ENCODE measurements at places on chromosomes 16 and 17.

DNA sequence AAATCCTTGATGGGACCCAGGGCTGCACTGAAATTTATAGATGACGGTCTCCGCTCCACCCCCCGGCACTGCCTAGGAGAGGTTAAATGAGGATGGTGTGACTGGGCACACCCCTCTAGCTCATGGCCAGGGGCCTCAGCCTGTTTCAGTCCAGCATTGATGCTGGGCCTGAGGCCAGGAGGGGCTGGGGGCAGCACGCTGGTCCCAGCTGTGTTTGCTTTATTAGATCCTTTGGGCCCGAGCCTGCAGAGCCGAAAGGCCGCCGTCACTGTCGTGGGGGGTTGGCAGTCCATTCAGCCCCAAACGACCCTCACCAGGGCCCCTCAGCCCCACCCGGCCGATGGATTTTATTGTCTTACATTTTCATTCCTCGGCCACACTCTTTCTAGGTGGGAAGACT is 10.8 kb upstream of the DOK4 start:
- H3K36me3 ChIP-seq, result no peaks in the 10 kb centered on the region
- no peak overlapping the region for H3K27ac ChIP-seq
- peak; percentile 16 for DNase-seq
- H3K4me3 ChIP-seq, result no peak overlapping the region

DNA sequence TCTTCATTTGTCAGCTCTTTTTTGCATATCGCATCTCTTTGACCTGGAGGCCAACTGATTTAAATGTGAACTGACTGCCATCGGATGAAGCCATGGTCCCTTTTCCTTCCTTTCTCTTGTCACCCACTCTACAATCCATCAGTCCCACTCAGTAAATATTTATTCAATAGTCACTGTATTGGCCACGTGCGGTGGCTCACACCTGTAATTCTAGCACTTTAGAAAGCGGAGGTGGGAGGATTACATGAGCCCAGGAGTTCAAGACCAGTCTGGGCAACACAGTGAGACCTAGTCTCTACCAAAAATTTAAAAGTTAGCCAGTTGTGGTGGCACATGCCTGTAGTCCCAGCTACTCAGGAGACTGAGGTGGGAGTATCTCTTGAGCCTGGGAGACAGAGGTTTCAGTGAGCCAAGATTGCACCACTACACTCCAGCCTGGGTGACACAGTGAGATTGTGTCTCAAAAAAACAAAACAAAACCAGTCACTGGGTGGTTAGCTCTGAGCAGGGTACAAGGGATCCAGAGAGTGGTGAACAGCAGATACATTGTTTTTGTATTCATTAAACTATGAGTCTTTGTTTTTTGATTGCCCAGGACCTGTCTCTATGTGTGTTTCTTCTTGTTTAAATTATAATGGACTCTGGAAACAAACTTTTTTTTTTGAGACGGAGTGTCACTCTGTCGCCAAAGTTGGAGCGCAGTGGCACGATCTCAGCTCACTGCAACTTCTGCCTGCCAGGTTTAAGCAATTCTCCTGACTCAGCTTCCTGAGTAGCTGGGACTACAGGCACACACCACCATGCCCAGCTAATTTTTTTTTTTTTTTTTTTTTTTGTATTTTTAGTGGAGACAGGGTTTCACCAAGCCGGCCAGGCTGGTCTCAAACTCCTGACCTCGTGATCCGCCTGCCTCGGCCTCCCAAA is 6.9 kb downstream of the PHAF1 start:
- no peak for DNase-seq
- no peak overlapping the region for H3K4me3 ChIP-seq
- peaks cover 9% of the 10 kb centered on the region for H3K4me1 ChIP-seq
- no peak overlapping the region for H3K27ac ChIP-seq
- no peaks in the 10 kb centered on the region for H3K27me3 ChIP-seq

- no peaks in the 10 kb centered on the region for H3K36me3 ChIP-seq
- peak; percentile 8 for DNase-seq
- H3K4me3 ChIP-seq, result no peak overlapping the region
- H3K27ac ChIP-seq, result no peak overlapping the region
- no peaks in the 10 kb centered on the region for H3K4me1 ChIP-seq
These were observed 25.0 kb downstream of the MAP3K3 start for GRCh38 chr17:63647065-63647725.

GRCh38 chr16:52312716-52313115 is 234.2 kb downstream of the TOX3 start:
- H3K27ac ChIP-seq, result no peak overlapping the region
- H3K36me3 ChIP-seq, result no peaks in the 10 kb centered on the region
- H3K4me1 ChIP-seq, result peaks cover 7% of the 10 kb centered on the region
- DNase-seq, result no peak
- H3K4me3 ChIP-seq, result no peak overlapping the region
- H3K27me3 ChIP-seq, result no peaks in the 10 kb centered on the region
